ENCODE measurements at places on chromosomes 11 and 22.

DNA sequence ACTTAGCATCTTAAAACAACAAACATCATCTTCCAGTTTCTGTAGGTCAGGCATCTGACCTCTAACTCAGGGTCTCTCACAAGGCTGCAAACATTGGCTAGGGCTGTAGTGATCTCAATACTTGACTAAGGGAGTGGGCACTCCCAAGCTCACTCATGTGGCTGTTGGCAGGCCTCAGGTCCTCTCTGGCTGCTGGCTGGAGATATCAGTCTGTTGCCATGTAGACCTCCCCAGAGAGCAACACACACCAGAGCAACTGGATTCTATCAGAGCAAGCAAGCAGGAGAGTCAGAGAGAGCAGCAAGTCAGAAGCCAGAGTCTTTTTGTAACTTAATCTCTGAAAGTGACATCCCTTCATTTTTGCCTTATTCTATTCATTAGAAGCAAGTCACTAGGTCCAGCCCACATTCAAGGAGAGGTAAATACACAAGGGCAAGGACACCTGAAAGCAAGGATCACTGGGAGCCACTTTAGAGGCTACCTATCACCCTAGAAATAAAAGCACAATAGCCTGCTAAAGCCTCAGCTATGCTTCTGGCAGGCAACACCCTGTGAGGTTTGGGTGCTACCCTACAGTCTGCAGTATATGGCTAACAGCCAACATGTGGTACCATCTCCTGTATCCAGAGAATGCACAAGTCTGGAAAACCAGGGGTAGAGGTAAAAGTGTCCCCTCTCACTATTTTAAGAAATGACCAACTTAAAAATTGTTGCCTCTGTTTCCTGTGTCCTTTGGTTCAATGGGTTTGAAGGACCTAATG lies 33.5 kb upstream of the CD44 start:
- no peak for DNase-seq

- DNase-seq: no peak
Observed at GRCh38 chr11:77672264-77672663, 34.7 kb upstream of the CLNS1A start.

DNA sequence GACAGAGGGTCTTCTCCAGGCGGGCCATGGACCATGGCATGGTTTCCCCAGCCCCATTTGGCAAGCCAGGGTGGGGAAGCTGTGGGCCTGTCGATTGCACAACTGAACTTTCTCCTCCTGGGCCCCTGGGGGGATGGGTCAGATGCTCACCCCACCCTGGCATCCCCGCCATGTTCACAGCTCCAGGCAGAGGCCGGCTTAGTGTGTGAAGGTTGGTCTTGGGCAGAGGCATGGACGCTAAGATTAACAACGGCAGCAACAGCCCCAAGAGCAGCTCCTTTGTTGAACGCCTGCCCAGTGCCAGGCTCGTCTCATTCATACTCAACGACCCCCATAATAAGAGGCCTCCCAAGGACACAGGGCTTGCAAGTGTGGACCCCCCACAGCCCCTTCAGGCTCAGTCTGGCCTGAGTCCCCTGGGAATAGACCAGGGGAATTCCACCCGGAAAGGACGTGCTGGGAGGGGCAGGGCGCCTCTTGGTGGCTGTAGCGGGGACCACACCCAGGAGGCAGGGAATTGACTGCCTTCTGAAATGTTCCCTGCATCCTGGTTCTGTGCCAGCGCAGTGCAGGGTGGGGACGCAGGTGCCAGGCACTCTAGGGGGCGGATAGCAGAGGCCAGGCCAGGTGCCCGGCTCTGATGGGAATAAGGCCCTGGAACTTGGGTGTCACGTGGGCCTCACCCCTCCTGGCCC lies 8.3 kb downstream of the TSPO start:
- peak; percentile 64 for DNase-seq

DNA sequence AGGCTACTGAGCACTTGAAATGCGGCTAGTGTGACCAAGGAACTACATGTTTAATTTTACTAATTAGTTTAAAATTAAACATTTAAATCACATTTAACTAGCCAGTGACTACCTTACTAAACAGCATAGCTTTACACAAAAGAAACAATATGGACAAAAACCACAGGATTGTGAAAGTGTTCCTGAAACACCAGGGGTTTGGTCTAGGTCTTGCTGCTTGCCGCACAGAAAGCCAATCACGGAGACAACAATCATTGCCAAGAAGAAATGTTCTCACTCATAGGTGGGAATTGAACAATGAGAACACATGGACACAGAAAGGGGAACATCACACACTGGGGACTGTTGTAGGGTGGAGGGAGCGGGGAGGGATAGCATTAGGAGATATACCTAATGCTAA lies 309.5 kb downstream of the C11orf87 start:
- no peak for DNase-seq

DNA sequence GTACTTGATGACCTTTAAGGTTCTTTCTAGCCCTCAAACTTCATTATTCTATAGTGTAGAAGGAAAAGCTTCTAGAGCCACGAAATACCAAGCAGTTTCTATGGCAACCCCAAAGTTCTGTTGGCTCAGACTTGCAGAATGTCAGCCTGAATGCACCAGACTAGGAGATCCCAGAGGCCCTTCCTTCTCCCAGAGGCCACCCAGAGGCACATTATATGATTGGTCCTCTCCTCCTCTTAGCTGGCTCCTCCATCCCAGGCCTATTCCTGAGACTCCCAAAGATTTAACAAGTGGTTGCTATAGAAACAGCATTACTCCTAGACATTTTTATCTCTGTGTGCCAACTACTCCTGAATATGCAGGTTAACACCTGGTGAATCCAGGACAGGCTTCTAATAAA lies 69.2 kb upstream of the CCDC90B start:
- DNase-seq: no peak

- no peak for DNase-seq
Observed at GRCh38 chr22:41845380-41846267, 12.7 kb downstream of the SREBF2 start.

DNA sequence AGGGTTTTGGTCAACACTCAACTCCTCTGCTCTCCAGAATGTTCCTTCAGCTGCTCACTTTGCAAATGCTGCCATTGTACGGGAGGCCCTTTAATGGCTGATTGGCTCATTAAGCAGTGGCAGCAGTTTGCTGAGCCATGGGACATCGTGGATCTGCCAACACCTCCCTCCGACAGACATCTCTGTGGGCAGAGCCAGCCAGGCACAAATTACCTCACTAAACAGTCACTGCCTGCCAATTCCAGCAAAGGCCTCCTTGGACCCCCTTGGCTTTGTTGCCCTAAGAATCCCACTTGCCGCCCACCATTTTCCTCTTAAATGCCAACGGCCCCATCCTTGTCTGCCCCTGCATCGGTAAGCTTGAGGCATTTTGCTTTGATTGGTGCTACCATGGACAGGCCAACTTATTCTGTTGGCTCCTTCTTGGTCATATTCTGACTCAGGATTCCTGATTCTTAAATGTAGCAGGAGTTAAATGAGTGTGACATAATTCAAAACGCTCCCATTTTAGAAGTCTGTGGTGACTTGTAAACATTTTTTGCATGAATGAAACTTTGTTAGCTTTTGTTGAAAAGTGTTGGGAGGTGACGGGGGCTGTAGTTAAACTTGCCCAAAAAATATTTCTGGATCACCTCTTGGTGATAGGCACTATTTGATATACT lies 57.5 kb upstream of the LMO2 start:
- DNase-seq: no peak

DNA sequence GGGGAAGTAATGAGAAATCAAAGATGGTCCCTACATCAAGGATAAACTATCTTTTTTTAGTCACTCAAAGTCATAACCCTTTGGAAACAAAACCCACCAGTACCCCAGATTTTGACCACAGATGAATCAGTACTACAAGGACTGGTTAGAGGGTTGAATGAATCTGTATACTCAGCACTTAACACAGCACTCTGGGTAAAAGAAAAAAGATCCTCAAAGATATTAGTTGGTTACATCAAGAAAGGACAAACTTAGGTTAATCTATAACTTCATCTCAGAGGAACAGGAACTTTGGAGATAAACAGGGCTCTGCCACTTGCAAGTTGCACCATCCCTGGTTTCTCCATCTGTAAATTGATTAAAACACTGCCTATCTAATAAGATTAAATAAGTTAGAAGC lies 18.8 kb downstream of the SC5D start:
- DNase-seq: no peak

GRCh38 chr11:83523676-83524075 lies 237.5 kb upstream of the CCDC90B start:
- no peak for DNase-seq

- DNase-seq: no peak
Observed at GRCh38 chr11:36110668-36111410, 167.0 kb downstream of the LDLRAD3 start.

DNA sequence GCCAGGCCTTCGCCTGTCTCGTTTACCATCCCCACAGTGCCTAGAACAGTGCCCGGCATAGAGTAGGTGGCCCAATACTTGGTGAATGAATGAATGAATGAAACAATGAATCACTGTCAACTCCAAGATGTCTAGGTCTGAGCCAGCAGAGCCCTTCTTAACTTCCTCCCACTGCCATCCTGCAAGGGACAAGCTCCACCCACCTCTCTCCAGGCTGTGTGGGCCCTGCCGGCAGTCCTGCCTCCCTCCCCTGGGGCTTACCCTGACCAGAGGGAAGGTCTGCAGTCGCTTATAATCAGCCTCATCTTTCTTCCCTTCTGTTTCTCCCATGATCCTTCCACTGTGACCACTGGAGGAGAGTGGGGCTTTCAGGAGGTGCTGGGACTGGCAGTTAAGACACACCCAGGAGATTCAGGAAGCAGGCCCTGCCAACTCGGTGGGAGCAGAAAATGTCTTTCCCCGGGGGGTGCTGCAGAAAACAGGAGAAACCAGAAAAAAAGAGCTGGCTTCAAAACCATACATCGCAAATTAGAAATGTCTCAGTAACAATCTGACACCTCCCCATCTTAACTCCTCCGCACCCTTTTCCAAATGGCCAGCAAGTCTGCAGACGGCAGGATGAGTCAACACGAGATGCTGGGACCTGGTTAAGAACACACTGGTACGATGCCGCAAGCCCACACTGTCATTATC lies 11.4 kb downstream of the DNAL4 start:
- no peak for DNase-seq

GRCh38 chr11:108115500-108116140 lies 5.7 kb upstream of the ACAT1 start:
- DNase-seq: no peak

DNA sequence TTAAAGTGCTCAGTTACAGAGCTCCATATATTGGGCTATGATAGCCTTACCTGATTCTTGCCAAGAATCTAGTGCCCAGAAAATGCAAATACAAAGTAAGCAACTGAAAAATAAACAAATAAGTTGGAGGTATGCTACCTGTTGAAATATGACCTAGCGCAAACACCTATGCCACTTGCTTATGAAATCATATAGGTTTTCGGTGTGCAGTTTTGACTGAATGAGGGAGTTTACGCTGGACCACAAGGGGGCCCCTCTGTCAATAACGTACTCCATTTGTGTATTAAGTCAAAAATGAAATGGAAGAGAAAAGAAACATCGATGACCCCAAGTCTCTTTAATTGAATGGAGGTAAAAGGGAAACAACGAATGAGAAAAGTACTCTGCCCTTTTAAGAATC lies 84.9 kb upstream of the TRIM77 start:
- DNase-seq: no peak

DNA sequence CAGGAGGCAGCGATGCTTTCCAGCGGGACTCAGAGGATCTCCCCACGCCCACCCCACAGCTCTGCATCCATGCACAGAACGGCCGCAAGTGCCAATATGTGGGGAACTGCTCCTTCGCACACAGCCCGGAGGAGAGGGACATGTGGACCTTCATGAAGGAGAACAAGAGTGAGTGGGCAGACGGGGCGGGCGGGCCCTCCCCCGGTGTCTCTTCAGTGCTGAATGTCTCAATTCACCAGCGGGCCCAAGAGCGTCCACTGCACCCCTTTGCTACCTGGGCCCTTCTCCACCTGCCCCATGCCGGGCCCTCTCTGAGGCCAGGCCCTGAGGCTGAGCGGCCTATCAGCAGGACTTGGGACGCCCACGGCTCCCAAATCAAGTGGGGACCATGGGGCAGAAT lies 25.8 kb upstream of the TEF start:
- no peak for DNase-seq

DNA sequence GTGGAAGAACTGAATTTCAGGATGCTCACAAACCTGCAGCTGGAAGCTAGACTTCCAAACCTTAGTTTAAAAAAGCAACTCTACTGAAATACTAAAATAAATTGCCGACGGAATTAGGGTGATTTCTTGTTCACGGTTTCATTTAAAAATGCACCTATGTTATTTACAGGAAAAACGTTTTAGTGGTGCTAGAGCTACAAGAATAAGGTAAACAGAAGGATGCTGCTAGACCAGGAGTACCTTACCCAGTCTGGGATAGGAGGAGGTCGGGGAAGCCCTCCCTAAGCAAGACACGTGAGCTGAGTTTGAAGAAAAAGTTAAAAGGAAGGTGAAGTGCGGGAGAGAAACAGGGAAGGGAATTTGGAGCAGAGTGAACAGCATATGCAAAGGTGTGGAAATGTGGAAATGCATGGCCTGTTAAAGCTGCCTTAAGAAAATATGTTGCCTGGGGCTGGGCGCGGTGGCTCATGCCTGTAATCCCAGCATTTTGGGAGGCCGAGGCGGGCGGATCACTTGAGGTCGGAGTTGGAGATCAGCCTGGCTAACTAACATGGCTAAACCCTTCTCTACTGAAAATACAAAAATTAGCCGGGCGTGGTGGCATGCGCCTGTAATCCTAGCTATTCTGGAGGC lies 1.4 kb upstream of the FTH1 start:
- peak; percentile 48 for DNase-seq

- no peak for DNase-seq
Observed at GRCh38 chr11:73414977-73415651, 38.9 kb downstream of the RELT start.

DNA sequence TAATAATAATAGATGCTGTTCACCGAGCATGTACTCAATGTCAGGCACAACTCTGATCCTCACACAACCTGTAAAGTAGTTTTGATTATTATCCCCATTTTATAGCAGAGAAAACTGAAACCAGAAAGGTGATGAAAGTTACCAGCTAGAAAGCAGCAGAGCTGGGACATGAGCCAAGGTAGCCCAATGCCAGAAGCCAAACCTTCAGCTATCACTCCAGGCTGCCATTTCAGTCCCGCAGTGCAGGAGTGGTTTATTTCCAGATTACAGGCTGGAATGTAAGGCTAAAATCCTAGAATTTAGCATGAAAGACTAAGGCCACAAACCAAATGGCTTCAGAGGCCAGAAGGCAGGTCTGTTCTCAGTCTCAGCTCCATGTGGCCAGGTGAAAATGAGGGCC lies 108.8 kb downstream of the TENM4 start:
- DNase-seq: no peak

- no peak for DNase-seq
Observed at GRCh38 chr11:80284946-80285785, 844.3 kb upstream of the TENM4 start.

DNA sequence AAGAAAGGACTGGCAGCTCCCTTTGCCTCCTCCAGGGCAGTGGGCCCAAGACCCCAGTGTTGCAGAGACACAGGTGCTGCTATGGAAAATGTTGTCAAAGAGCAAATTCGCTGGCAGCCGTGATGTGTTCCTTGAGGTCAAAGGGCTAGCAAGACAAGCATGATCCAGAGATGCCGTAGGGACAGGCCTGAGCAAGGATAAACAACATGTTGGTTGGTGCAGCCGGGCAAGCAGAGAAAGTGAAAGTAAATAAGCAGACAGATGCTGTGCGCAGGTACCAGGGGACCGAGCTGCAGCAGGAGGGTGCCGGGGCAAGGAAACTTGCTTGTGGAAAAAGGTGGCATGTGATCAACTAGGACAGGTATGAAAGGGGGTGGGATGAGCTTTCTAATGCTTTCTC lies 125.5 kb upstream of the NECTIN1 start:
- no peak for DNase-seq

All from ecto neural progenitor cell (in vitro differentiated cells).